ENCODE measurements at places on chromosomes 3 and 15. TPM values are rescaled to one million over a fixed set of nuclear protein-coding genes. Genes with fewer than 3 reads are reported as not detected.

Gene FRMD4B
- total RNA-seq, result 31.3 TPM

Gene CGNL1
- total RNA-seq, result 1.5 TPM

Gene ADGRG7
- under 0.01 TPM for total RNA-seq

Gene COLQ
- under 0.01 TPM for total RNA-seq

Gene PLCH1
- 0.26 TPM for total RNA-seq

Gene CPNE4
- under 0.01 TPM for total RNA-seq

Gene RAB6B
- total RNA-seq, result under 0.01 TPM

Gene AMT
- total RNA-seq, result 2.2 TPM

Gene SLC9C1
- total RNA-seq, result not detected

Gene IGDCC3
- total RNA-seq, result not detected

- no peak for DNase-seq
These were observed 19.3 kb upstream of the NRROS start for GRCh38 chr3:196620161-196620604.

- DNase-seq, result no peak
These were observed 353.3 kb upstream of the SUCLG2 start for GRCh38 chr3:68007621-68008226.

- DNase-seq, result peak; percentile 53
These were observed 36.0 kb downstream of the MORC1 start for GRCh38 chr3:109081746-109082510.

GRCh38 chr3:14047841-14048240 is 76.8 kb downstream of the CHCHD4 start:
- DNase-seq, result peak; percentile 61

GRCh38 chr3:124992041-124992440 is 57.5 kb upstream of the MUC13 start:
- no peak for DNase-seq

GRCh38 chr15:70463453-70463834 is 299.9 kb downstream of the UACA start:
- no peak for DNase-seq

DNA sequence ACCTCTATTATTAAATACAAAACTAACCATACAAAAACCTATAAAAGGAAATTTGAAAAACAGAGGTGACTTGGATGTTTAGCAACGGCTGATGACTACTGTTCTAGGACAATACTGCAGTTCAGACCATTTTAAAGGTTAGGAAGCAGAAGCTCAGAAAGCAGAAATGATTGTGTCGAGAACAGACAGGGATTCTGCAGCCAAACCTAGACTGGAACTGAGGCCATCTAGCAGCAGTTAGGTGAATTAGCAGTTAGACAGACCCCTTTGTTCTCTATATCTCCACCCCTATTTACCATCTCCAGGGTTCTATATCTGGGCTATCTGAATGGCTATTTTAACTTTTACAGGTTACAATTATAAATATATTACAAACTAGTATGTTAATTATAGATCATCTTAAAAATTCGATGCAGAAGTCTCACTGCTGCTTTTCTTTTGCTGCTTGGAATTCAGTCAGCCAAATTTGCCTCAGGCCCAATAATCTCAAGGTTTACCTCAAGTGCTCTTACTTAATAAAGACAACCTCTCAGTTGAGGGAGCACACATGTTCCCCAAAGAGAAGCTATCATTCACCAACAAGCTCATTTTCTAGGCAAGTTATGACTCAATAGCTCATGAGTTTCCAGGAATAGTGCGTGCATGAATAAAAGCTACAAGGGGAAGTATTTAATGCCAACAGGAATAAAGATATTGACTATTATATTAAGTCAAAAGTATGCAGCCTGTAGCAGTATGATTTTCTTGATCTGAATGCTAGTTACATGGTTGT is 9.3 kb upstream of the IL1RAP start:
- DNase-seq, result peak; percentile 80

DNA sequence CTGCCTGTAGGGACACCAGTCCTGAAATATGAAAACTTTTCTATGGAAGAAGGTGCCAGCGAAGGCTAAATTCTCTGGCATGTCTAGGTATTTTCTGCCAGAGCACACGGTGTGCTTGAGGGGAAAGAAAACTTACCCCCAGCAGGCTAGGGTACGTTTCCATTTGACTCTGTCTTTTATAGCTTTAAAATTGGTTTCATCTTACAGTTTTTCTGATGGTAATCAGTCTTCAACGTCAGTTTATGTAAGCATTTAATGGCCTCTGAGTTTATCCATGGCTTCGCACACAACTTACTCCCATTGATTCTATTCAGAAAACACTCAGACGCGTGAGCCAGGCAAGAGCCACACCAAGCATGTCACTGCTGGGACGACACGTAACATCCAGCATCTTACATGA is 249.7 kb downstream of the ADAMTS17 start:
- no peak for DNase-seq

- no peak for DNase-seq
These were observed 11.4 kb upstream of the CAND2 start for GRCh38 chr3:12785096-12785495.

GRCh38 chr3:51141573-51141972 is 243.5 kb upstream of the MANF start:
- DNase-seq, result no peak

DNA sequence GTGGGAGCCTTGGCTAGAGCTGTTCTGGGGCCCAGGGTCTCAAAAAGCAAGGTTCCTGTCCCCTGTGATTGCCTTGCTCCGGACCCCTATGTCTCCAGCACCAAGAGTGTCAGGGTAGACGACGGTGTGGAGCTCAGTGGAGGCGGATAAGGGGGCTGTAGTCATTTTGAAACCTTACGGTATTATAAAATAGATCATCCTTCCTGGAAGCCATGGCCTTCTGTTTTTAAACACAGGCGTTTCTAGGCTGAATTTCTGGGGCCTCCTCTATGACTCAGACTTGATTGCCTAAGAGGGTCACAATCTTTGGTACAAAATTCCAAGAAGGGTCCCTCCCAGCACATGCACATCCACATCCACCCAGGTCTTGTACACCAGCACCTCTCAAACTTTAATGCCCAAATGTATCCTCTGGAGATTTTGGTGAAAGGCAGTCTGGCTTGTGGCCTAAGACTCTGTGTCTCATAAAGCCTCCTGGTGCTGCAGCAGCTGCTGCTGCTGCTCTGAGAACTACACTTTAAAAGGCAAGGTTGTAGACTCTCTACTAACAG is 70.5 kb upstream of the XCR1 start:
- no peak for DNase-seq

DNA sequence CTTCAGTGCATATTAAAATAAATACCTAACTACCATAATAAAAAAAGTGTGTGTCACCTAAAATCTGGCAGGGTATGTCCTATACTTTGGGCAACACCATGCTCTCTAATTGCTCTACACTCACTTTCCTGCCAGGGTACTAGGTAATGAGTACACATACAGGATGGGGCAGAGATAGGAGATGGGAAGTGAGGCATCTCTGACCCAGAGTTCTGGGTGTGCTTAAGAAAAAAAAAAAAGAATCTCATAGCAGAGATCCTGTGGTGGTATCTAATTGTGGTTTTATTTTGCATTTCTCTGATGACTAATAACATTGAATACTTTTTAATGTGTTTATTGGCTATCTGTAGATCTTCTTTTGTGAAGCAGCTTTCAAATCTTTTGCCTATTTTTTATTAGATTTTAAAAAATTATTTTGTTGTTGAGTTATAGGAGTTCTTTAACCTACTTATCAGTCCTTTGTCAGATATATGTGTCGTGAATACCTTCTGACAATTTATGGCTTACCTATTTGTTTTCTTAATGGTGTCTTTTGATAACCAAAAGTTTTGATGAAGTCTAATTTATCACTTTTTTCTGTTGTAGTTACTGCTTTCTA is 48.0 kb downstream of the EEFSEC start:
- no peak for DNase-seq

DNA sequence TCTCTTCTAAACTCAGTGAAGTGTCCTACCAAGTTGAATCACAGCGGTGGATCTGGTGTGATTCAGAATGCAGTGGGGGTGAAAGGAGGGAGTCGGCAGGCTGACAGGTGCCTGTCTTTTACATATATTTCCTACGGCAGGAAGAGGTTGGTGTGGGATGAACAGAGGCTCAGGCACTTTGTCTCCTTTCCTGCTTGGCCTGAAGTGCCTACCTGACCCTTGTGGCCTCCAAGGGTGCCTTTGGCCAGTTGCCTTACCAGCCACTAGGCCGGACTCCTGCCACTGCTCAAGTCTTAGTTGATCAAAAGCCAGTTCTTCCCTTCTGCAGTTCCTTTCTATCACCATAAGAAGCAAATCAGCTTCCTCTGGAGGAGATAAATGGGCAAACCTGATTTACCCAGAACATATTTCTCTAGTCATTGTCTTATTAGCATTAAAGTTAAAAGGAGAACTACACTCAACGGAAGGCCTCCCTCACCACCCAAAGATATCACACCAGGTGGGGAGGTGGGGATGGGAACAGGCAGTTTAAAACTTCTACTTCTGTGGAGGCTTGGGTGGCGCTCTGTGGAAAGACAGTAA is 52.1 kb downstream of the CRTC3 start:
- DNase-seq, result no peak

DNA sequence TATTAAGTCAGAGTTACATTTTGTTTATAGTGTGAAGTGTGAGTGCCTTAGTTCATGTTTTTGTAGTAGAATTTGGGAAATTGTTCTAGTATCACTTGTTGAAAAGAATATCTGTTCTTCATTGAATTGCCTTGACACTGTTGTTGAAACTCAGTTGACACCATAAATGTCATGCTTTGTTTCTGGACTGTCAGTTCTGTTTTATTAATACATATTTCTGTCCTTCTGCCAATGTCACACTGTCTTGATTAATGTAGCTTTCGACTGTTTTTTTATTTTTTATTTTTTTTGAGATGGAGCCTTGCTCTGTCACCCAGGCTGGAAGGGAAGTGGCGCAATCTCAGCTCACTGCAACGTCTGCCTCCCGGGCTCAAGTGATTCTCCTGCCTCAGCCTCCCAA is 59.1 kb downstream of the CHD2 start:
- DNase-seq, result no peak

DNA sequence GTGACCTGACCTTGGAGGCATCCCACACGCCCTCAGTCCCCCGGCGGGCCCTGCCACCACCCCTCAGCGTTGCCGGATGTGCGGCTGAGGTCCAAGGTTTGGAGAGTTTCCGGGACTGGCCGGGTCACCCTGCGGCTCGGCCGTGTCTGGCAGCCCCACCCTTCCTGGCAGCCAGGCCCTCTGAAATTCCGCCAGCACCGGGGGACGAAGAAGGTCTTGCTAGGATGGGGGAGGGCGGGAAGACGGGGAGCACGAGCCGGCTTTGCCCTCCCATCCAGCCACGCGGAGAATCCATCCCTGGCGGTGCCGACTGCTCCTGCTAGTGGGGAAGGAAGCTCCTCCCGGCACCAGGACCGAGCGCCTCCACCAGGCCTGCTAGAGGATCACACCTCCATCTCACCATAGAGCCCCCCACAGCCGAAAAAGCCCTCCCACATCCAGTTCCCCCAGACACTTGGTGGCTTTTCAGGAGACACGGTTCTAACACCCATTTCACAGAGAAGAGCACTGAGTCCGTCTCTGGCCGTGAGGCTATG is 81.5 kb downstream of the CPN2 start:
- no peak for DNase-seq

- no peak for DNase-seq
These were observed 54.4 kb downstream of the ROPN1B start for GRCh38 chr3:126023390-126023789.

DNA sequence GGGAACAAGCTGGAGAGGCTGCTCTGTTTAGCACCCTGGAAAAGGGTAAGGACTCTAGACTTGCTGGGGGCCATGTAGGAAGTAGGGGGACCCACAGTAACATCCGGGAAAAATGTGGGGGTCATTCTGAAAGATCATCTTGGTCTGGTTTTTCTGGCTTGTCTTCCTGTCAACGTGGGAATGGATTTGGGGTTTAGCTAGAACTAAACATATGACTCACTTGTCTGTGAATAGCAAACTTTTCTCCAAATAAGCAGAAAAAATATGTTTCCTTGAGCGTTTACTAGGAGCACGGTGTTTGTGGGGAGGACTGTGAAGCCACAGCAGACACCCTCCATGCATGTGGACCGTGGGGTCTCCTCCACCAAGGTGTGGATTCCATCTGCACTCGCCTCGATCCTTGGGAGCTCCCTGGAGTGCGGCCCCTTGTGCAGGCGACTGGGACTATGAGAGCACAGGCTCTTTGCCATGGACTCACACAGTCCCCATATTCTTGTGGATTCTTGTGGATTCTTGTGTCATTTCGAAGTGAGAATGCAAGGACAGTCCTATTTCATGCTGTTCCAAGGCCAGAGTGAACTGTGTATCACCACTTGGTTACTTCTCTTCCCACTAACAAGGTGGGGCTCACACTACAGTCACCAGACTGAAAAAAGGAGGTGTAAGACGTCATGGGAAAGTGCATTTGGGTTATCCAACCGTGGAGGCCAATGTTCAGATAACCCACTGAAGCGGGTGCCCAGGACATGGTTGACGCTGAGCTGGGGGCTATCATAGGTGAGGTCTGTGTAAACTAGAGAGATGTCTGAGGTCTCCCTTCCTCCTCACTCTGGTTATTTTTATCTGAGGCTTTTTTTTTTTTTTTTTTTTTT is 25.5 kb downstream of the PGPEP1L start:
- peak; percentile 21 for DNase-seq

- DNase-seq, result peak; percentile 19
These were observed 52.2 kb downstream of the SEMA5B start for GRCh38 chr3:122975163-122975923.

- peak; percentile 92 for DNase-seq
These were observed 13.9 kb upstream of the RTP1 start for GRCh38 chr3:187183210-187183862.

GRCh38 chr3:9266716-9267115 is 17.3 kb upstream of the SRGAP3 start:
- DNase-seq, result no peak

GRCh38 chr15:59721411-59721810 is 32.3 kb upstream of the BNIP2 start:
- no peak for DNase-seq

DNA sequence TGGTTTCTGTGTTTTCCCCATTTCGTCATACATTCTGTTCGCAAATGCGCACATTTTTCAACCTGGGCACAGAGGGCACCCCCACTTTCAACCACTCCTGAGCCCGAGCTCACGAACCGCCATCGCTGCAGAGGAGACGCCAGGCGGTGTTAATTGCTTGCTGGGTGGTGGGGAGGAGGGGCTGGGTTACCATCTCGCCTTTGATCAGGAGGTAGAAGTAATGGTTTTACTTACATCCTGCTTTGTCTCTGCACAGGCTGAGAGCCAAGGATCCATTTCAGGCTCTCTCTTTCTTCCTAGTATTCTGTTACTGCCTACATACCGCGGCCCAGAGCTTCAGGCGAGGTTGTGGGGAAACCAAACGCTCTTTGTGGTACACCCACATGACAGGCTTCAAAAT is 177.3 kb upstream of the WNT5A start:
- no peak for DNase-seq

GRCh38 chr3:32850226-32850625 is 32.4 kb downstream of the TRIM71 start:
- DNase-seq, result no peak
